ENCODE measurements at places on chromosomes 6 and 20.

DNA sequence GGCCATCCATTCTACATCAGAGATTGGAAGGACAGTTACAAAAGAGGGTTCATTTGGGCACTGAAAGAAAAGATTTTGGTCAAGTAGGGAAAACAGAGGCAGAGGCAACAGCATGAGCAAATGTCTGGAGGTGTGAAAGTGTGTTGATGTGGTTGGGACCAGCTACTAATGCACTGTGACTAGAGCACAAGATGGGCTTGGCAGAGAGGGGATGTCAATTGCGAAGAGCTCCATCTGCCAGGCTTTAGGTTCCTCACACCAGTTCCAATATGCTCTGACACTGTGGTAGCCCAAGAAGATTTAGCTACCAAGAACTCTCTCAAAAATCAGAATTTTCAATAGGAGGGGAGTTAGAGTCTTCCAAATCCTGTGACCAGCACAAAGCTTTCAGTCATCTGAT, 42.1 kb downstream of the TRAF3IP2 start:
- no peak for DNase-seq

DNA sequence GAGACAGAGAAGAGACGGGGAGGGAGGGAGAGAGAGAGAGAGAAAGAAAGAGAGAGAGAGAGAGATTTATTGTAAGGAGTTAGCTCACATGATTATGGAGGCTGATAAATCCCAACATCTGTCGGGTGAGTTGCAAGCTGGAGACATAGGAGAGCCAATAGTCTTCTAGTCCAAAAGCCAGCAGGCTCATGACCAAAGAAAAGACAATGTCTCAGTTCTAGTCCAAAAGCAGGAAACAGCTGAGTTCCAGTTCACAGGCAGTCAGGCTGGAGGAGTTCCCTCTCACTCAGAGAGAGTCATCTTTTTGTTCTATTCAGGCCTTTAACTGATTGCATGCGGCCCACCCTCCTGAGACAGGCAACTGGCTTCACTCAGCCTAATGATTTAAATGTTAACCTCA, 416.6 kb downstream of the PREX1 start:
- DNase-seq = no peak

DNA sequence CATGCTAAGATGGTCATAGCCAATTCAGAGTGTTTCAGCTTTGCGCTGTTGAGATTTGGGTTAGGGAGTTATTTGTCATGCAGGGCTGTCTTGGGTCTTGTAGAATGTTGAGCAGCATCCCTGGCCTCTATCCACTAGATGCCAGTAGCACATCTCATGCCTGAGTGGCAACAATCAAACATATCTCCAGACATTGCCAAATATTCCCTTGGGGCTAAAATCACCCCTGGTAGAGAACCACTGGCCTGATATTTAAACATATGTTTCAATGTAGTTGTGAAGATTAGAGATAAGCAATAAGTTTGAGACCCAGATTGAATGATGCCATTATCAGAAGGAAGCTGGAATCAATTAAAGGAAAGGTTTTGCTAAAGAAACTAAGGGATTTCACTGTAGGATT, 463.3 kb downstream of the DOK5 start:
- no peak for DNase-seq

GRCh38 chr20:50726955-50727791, 4.2 kb upstream of the PARD6B start:
- no peak for DNase-seq

DNA sequence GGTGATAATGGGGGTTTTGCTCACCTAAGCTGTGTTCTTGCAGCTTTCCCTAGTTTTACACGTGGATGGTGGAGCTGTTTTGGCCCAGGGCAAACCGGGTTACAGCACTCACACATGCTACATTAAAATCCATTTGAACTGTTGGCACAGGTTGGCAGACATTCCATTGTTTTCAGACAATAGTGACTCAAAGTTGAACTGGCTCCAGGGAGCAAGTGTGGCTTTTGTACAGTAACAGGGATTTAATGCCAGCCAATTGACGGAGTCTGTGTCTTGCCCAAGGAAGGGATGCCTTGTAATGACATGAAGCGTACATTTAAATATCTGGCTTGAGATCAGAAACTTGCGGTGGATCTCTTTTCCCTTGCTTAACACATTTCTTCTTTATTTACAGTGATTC, 183.1 kb downstream of the DTNBP1 start:
- no peak for DNase-seq

- DNase-seq = no peak
These were observed 699.7 kb downstream of the DHX35 start for GRCh38 chr20:39661833-39662232.

DNA sequence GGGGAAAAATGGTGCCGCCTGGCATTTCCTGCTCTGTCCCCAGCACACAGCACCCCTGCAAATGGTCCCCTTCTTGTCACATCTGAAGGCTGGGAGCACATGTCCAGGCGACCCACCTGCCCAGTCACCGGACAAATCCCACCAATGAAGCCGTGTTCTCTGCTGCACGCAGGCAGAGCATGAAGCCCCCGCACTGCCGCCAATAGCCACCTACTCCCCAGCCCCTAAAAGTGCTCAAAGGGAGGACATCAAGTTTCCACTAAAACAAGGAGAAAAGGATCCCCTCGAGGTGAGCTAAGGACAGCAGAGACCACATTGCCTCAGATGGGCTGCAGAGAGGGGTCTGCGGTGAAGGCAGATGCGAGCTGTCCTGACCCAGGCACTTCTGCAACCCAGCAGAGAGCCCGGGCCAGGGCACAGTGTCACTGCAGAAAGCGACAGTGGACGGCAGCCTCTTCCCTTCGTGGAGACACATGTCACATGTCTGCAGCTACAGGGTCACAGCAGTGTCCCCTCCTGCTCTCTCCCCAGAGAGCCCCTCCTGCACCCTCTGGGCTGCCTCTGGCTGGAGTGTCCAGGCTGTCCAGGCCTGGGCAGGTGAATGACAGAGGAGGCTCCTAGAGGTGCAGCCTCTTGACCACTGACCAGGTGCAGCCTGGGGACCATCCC, 221.5 kb downstream of the PREX1 start:
- no peak for DNase-seq

DNA sequence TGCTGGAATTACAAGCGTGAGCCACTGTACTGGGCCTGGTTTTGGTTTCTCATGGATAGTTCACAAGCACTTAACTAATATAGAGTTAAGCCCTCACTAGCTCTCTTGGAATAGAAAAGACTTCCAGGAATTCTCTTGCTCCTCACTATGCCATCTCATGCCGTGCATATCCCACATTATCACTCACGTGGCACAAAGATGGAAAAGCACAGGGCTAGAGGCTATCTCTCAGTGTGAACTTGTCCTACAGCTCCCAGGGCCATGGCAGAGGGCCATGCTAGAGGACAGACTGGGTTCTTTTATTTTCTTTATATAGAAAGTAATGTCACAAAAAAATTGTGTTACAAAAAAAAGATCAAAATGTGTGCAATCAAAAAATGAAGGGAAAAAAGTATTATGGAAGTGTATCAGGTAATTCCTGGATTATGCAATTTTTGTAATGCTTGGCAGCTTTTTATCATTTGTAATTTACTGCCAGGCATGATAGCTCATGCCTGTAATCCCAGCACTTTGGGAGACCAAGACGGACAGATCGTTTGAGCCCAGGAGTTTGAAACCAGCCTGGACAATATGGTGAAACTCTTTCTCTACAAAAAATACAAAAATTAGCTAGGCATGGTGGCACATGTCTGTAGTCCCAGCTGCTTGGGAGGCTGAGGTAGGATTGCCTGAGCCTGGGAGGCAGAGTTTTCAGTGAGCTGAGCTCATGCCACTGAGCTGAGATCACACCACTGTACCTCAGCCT, 6.4 kb upstream of the SLC2A12 start:
- DNase-seq = no peak

DNA sequence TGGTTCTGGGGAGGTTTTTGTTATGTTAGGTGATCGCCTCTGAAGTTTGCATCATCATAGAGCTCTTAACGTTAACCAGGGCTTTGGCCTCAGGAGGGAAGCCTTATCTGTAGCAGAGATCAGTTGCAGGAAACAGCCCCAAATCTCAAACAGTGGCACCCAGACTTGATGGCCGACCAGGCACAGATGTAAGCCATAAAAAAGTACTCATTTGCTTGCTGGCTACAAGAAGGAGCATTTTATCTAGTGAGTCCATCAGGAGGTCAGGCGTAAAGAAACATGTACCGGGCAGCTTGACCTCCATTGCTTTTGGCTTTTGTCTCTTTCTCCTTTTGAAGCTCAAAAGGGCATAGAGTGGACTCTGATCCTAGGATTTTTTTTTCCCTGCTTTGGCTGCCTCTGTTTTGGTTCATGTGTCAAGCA, 122.3 kb downstream of the CCDC170 start:
- DNase-seq = no peak

- DNase-seq = no peak
These were observed 3.3 kb upstream of the PRDM1 start for GRCh38 chr6:106082735-106083398.
